LNCaP clone FGC (cell line): ENCODE measurements at places on chromosomes 2 and 18.

DNA sequence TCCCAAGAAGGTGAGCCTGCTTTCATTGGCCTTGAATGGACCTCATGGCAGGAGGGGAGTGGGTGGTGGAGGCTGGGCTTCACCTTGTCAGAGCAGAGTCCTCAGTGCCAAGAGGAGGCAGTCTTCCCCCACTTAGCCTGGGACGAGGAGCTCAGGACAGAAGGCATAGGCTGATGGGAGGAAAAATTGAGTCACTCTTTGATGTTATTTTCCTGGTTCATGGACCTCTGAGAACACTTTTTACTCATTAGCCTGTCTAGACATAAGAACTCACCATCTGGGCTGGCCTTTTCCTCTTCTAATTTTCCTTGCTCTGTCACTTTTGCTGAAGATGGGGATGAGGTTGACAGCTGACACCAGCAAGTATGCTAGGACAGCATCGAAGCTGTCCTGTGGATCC is 225.7 kb upstream of the TNP1 start:
- DNase-seq = no peak

- peak; percentile 3 for DNase-seq
Measured at GRCh38 chr18:34224423-34225217, at the start of gene NOL4. TSS of gene NOL4 (minus strand) at chr18:34224913. CDS start at chr18:34223253, 1,660 bp downstream.

DNA sequence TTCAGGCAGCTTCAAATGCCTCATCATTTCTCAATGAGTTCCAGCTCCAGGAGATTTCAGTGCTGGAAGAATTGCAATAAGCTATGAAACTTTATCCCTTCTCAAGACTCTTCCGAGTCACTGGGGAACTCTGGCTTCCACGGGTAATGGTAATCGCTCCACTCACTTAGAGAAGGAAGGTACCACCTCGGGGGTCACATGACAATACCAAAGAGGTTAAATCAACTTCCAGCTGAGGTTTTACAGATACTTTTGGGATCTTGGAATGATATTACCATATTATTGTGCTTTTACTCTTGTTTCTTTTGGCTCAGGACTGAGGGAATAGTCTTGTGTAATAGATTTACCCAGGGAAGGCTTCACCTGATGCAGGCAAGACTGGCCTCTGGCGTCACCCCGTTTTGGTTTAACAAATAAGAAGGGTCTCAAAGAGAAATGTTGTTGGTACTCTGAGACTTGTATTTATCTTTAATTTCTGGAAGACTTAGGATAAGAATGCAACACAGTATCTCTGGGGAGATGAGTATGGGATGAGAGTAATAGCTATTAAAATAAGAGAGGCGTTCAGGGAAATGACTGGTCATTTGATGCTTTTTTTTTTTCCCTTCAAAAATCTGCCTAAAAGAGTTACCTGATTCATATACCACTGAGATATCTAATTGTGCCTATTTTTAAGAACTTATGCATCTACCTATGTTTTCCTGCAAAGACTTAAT is 316.9 kb upstream of the ZEB2 start:
- DNase-seq = no peak

DNA sequence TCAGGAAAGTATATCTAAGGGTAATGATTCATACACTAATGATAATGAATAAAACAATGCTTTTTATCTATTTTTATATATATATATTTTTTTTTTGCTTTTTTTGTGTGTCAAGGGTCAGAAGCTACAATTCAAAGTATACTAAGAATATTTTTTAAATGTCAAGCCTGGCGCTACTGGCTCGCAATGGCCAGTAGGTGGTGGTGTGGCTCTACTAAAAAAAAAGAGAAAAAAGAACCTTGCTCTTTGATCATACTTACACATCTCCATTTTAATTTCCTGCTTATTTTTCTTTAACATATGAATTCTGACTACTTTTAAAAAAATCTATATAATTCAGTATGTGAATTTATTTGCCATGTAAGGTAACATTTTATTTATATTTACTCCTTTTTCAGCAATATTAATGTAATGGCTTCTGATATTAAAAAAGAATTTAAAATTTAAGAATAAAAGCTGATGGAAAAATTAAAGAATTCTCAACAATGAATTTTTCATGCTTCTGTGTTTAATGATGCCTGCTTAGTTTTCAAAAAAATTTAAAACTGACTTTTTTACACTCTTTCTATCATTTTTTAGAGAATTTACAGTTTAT is 232.9 kb downstream of the GULP1 start:
- no peak for DNase-seq

DNA sequence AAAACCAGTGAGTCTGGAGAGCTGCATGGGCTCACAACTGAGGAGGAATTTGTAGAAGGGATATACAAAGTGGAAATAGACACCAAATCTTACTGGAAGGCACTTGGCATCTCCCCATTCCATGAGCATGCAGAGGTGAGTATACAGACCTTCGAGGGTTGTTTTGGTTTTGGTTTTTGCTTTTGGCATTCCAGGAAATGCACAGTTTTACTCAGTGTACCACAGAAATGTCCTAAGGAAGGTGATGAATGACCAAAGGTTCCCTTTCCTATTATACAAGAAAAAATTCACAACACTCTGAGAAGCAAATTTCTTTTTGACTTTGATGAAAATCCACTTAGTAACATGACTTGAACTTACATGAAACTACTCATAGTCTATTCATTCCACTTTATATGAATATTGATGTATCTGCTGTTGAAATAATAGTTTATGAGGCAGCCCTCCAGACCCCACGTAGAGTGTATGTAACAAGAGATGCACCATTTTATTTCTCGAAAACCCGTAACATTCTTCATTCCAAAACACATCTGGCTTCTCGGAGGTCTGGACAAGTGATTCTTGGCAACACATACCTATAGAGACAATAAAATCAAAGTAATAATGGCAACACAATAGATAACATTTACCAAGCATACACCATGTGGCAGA is 3.6 kb downstream of the TTR start:
- no peak for DNase-seq

GRCh38 chr2:63962186-63962585 is 57.0 kb downstream of the VPS54 start:
- no peak for DNase-seq

- no peak for DNase-seq
Measured at GRCh38 chr18:5942591-5942990, 47.3 kb upstream of the TMEM200C start.
